ENCODE measurements at places on chromosomes 12 and 14.

GRCh38 chr12:118463677-118464076 is 87.3 kb downstream of the SUDS3 start:
- no peak for DNase-seq

GRCh38 chr14:90517076-90517841 is 120.4 kb downstream of the CALM1 start:
- DNase-seq, result peak; percentile 31

- DNase-seq, result no peak
These were observed 40.6 kb downstream of the GXYLT1 start for GRCh38 chr12:42104087-42104486.

GRCh38 chr14:21258005-21258888 is 11.0 kb downstream of the HNRNPC start:
- DNase-seq, result no peak

GRCh38 chr14:72500234-72500838 is 393.6 kb downstream of the DPF3 start:
- peak; percentile 37 for DNase-seq

- DNase-seq, result no peak
These were observed 408.5 kb upstream of the DCN start for GRCh38 chr12:91590966-91591638.

- peak; percentile 67 for DNase-seq
These were observed 92.8 kb upstream of the TMTC2 start for GRCh38 chr12:82593901-82594396.

DNA sequence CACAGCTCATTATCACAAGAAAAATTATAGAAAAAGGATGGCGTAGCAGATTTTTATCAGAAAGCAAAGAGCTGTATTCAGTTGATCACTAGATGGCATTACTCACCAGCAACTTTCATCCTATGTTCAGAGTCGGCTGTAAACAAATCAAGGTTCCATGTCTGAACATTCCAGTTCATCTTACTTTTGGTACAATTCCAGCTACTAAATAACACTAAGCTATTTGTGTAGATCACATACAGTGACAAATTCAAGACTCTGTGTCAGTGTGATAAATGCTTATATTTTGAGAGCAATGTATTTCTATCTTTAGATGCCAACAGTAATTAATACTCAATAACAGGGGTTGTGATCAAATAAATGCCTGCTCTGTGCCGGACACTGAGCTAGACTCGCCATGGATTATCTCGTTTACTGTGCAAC is 30.1 kb downstream of the NRDE2 start:
- peak; percentile 31 for DNase-seq

DNA sequence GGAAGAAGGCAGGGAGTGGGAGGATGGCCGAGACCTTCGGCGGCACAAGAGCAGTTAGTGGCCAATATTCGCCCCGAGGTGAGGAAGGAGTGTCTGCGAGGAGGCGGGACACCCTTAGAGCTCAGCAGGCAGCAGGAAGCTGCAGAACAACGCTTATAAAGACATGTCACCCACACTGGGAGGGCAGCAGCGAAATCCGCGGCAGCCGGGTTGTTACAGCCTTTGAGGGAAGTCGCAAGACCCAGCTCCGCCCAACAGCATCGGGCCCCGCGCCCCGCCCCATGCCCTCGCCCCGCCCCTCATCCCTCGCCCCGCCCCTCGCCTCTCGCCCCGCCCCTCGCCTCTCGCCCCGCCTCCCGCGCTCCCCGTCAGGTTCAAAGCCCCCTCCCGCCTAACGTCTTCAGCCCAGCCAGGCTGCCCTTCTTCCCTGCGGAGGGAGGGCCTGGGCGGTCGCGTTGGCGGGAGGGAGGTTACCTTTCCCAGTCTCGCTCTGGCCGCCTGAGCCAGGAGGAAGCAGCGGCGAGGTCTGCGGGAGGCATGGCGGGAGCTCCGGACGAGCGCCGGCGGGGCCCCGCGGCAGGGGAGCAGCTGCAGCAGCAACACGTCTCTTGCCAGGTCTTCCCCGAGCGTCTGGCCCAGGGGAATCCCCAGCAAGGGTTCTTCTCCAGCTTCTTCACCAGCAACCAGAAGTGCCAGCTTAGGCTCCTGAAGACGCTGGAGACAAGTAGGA is at the start of gene ATP23:
Gene ATP23, plus strand, starts transcription at position 403 of the 730 bp plus-strand sequence. Its CDS starts 135 bp downstream, at position 538.
- DNase-seq, result peak; percentile 94
